ENCODE measurements at places on chromosomes 16 and 17.

DNA sequence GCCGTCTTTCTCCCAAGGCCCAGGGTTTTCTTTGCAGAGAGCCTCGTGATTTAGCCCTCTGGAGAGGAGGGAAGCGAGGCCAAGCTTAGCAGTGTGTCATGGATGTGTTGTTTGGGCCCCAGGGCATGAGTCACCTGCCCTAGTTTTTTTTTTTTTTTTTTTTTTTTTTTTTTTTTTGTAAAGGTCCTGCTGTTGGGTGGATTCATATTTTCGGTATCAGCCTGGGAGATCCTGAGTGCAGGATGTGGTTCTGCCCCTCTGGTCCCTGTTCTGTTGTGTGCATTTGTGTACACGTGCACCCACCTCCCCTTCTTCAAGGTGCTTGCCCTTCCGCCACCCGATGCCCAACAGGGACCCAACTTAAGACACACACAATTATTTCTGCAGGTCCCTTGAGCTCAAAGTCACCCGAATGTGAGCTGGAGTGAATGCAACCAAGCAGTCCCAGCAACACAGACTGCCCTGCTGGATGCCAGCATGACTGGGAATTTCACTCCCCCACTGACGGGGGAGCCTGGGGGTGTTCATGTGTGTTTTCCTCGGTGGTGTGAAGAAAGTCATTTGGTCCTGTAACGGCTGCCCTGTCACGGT is 265.8 kb upstream of the TNRC6C start:
- DNase-seq, result no peak

DNA sequence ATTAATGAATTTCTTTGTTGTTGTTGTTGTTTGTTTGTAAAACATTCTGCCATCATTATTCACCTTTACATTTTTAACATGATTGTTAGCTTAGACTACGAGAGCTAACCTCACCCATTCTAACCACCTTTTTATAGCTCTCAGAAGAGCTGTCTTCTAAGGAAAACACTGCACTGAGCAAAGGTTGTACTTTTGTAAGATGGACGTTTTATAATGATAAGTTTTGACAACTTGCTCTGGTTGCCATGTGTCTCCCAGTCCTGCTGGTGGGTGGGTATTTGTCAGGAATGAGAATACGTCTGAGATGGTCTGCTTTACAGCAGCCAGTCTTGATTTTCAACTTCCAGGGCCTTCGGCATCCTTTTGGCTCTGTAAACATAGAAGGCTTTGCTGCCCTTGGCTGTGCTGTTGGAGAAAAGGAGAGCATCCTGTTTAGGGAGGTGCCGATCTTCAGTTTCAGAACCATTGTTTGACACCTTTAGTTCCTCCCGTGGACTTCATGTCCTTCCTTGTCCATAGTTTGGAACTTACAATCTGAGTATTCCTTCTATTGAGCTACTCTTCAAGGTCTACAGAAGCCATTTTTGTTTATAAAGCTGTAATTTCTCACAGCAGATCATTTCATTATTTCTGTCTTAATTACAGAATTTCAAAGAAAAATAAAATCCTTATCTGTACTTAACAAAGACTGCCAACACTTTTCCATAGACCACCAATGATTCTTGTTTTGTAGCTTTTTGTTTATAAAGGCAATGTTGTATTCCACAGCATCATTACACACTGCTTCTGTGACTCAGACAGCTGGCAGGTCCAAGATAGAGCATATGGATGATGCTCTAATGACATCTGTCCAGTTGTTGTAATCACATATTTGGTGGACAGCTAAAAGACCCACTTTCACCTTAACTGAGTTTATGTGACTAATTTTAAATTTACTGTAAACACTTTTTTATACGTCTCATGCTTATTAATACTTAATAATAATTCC is 270.1 kb upstream of the TBX2 start:
- no peak for DNase-seq

GRCh38 chr17:43020789-43021740 is 1.1 kb downstream of the VAT1 start:
- DNase-seq, result no peak

GRCh38 chr16:11005611-11005975 is 61.2 kb downstream of the CLEC16A start:
- DNase-seq, result no peak

GRCh38 chr17:78736526-78737079 is 45.5 kb downstream of the CYTH1 start:
- peak; percentile 46 for DNase-seq

DNA sequence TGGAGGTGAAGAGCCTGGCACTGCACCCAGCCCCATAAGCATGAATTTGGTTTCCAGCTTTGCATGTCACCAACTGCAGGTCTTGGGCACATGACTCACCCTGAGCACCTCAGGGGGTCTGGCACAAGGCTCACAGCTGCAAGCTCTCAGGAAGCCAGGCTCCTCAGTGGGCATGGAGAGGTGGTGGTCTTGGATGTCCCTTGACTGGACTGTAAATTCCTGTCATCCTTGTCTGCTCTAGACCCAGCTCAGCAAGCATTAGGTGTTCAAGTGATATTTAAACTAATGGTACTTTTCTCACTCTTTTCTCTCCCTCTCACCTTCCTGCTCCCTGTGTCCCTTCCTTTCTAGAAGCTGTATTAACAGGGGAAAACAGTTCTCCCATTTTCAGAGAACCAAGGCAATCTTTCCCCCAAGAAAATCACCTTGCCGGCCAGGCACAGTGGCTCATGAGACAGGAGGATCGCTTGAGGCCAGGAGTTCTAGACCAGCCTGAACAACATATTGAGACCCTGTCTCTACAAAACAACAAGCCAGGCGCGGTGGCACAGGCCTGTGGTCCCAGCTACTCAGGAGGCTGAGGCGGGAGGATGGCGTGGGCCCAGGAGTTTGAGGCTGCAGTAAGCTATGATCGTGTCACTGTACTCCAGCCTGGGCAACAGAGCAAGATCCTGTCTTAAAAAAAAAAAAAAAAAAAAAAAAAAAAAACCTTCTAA is 5.1 kb upstream of the KIFC3 start:
- DNase-seq, result no peak

Measured in activated CD4-positive, alpha-beta T cell treated with anti-CD3 and anti-CD28 coated beads, Interleukin-2, amount 50 U/mL, for 4 hours (primary cell).